ENCODE measurements at places on chromosomes 6 and 20. TPM values are rescaled to one million over a fixed set of nuclear protein-coding genes. Genes with fewer than 3 reads are reported as not detected.

- DNase-seq, result peak; percentile 17
These were observed 540.5 kb downstream of the CD83 start for GRCh38 chr6:14658030-14658429.

GRCh38 chr6:22361576-22361975 is 64.7 kb upstream of the PRL start:
- no peak for DNase-seq

MYO6 gene
- total RNA-seq, result 35.8 TPM

- DNase-seq, result no peak
These were observed 15.0 kb downstream of the BLTP3A start for GRCh38 chr6:34806738-34807453.

GRCh38 chr6:109118871-109119354 is 23.6 kb downstream of the CEP57L1 start:
- DNase-seq, result no peak

TFAP2B gene
- total RNA-seq, result 9.4 TPM

DNA sequence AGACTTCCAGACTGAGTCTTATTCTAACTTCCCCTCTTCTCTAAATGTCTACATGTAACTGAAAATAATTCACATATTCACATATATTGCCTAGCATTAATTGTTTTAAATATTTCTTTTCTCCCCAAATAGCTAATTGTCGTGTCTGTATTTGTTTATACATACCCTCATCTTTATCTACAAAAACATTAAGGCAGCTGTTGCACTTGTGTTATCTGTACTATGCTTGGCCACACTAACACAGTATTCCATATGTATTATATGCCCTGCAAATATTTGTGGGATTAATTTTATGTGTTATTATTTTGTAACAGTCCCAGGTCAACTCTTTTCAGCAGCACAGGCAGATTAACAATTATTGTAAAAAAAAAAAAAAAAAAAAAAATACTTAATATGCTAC is 11.7 kb downstream of the HDAC2 start:
- no peak for DNase-seq

- no peak for DNase-seq
These were observed 459.2 kb upstream of the SOX4 start for GRCh38 chr6:21134356-21134755.

DNA sequence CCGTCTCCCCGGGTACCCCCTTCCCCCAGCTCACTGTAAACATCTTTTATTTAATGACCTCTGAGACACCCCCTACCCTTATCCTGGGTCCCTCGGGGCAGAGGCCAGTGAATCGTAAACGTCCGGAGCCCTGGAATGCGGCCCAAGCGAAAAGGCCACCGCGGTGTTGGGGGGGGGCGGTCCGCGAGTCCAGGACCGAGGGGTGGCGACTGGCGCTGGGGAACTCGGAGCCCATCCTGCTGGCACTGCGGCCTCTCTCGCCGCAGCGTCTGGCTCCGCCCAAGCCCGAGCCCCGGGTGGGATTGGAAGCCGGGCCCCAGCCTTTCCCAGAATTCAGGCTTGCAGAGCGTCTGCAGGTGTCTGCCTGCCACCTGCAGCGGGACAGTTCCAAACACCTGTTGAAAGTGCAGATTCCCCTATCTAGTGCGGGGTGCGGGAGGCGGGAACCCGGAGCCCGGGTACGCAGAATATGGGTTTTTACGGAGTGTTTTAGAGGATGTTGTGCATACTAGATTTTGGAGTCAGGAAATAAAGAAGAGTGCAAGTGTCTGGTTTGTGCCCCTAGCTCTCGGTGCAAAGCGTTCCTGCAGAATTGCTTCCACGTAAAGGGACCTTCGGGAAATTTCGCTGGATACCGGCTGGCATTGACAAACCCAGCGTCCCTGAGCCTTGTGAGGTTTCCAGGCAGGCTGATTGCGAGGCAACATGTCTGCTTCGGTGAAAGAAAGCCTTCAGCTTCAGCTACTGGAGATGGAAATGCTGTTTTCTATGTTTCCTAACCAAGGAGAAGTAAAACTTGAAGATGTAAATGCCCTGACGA is 800 bp downstream of the RWDD2A start:
- peak; percentile 66 for DNase-seq
